ENCODE measurements at places on chromosomes 4 and X.

DNA sequence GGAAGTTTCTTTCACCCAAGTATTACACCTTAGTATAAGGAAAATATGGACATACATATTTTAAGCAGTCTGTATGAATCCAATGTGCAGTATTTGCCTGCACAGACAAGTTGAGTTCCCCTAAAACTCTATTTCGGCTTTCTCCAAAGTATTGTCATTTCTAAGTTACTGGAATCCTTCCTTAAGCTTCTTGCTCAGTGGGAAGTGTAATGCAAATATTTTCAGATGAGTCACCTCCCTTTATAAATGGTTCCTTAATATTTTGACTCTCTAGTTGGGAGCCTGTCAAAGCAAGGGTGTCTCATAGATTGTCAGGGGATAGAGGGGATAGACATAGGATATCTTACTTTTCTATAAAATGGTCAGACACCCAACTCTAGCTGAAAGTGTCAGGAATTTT is 178.6 kb downstream of the NAA11 start:
- DNase-seq: no peak

GRCh38 chrX:40152173-40152711 is 54.5 kb upstream of the BCOR start:
- DNase-seq: no peak

- DNase-seq: no peak
These were observed 37.8 kb downstream of the LRP2BP start for GRCh38 chr4:185357733-185358440.

GRCh38 chr4:151029537-151029936 is 14.5 kb upstream of the LRBA start:
- DNase-seq: no peak

DNA sequence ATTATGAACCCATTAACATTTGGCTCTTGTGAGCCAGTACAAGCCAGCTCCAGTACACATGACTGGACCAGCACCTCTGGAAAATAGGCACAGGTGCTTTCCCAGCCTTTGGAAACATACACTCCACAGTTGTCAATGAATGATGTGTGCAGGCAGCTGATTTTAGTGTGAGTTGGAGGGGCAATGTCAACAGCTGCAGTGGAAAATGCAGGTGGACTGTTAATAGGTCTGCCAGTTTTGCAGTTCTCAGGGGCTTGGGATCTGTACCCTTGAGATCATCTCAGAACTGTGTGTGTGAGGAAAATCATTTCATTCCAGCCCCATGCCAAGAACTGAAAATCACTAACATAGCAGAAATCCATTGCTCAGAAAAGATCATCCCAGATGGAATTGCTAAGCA is 81.7 kb upstream of the CHRDL1 start:
- no peak for DNase-seq

DNA sequence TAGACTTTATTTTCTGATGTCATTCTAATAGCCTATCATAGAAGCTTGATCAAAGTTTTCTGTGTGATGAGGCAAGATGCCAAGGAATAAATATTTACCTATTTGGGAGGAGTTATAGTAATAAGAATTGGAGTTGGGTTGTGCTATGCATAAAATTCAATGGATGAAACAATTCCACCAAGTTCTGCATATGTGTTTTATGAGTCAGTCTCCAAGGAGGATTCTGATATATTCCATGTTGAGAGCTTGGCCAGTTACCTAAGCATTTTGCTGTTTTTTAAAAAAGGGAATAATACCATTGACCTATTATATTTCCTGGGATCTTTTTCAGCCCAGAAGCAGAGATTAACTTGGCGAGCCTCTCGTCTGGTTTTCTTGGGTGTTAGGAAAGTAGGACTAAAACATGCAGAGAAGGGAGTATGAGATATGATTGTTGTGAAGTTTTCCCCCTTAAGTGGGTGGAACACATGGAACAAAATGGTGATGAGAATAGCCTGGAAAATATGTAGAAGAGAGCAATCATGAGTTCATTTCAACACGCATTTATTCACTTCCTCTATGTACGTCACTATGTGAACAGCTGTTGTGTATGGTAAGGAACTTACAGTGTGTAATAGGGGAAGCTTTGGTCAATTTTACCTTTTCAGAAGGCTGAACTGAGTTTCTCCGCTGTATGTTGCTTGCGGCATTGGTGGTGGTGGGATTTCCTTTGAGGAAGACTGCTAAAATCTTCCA is 39.2 kb downstream of the POLA1 start:
- no peak for DNase-seq

GRCh38 chr4:6955261-6955911 is 45.8 kb downstream of the TBC1D14 start:
- no peak for DNase-seq
